ENCODE measurements at places on chromosomes 5 and 9. TPM values are rescaled to one million over a fixed set of nuclear protein-coding genes. Genes with fewer than 3 reads are reported as not detected.

- peak; percentile 92 for DNase-seq
Observed at GRCh38 chr5:15499528-15500324, at the start of gene FBXL7. Gene FBXL7 (plus strand): TSS chr5:15500180.

- no peak for DNase-seq
Observed at GRCh38 chr9:126605792-126606482, 7.8 kb upstream of the LMX1B start.

Gene NIM1K
- total RNA-seq, result 0.08 TPM

DNA sequence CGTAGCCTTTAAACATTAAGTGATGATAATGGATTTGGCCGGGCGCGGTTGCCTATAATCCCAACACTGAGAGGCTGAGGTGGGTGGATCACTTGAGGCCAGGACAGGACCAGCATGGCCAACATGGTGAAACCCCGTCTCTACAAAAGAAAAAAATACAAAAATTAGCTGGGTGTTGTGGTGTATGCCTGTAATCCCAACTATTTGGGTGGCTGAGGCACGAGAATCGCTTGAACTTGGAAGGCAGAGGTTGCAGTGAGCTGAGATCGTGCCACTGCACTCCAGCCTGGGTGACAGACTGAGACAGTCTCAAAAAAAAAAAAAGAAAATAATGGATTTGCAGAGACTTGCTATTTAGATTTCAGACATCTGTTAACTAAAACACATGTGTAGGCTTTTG, 9.2 kb upstream of the MATR3 start:
- no peak for DNase-seq

Gene SLC46A2
- 0.16 TPM for total RNA-seq

DNA sequence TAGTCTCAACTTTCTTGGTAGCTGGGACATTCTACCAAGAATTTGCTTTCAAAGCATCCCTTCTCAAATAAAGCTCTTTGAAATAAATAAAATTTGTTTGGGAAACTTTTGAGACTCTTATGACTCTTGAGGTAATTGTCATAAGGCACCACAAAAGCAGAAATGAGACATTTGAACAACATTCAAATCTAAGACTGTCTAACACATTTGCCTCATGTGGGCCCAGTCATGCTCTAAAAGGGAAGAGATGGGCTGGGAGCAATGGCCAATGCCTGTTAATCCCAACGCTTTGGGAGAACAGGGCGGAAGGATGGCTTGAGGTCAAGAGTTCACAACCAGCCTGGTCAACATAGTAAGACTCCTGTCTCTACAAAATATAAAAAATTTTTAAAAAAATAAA, 26.4 kb downstream of the SLC31A2 start:
- no peak for DNase-seq

Gene OGN
- 15.2 TPM for total RNA-seq

Data from cardiac septum (tissue), 1 donor.